Peyer's patch (tissue), 4 donors: ENCODE measurements at places on chromosomes 16 and 17.

DNA sequence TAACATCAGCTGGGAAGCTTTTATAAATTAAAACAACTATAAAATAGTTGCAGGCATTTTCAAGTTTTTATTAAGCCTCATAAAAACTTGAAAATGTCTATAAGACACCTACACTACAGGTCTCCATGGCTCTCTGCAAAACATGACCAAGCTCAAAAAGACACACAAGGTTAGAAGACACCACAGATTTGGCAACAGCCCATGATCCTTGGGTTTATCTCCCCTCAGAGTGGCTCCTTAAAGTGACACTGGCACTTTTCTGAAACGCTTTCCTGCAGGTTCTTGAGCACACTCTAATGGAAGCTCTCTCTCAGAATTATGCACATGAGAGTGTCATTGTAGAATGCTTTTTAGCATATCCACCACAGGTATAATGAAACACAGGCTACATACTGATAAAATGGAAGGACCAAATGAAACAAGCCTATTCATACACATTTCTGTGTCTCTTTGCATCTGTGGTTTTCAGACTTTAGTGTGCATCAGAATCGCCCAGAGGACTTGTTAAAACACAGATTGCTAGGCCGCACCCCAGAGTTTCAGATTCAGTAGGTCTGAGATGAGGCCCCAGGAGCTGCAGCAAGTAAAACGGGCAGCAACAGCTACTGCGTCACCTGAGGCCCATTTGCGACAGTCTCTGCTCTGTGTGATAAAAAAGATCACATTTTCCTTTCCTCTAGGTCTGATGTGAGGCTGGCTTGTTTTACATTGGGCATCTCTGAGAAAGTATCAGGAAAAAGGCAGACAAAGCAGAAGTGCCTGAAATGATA lies 75.0 kb upstream of the WSB1 start:
- no peak for DNase-seq

- no peak for DNase-seq
Measured at GRCh38 chr17:17015230-17015629, 27.0 kb upstream of the MPRIP start.

GRCh38 chr17:40864661-40865390 lies 2.2 kb downstream of the KRT12 start:
- DNase-seq = no peak

DNA sequence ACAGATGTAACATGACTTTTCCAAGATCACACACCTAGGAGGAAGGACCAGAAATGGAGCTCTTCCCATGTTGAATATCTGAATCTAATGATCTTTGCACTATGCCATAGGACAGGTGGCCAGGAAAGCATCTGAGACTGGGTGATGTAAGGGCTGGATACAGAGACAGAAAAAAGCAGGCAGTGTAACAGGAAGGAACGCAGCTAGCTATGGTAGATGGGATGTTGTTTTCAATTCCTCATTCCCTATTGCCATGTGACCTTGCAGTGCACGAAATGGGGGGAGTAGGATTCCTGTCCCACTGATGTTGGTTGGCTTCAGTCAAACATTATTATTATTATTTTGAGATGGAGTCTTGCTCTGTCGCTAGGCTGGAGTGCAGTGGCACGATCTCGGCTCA lies 3.7 kb upstream of the NPIPB15 start:
- DNase-seq = no peak

GRCh38 chr17:20179041-20179440 lies 169.9 kb downstream of the SPECC1 start:
- no peak for DNase-seq

DNA sequence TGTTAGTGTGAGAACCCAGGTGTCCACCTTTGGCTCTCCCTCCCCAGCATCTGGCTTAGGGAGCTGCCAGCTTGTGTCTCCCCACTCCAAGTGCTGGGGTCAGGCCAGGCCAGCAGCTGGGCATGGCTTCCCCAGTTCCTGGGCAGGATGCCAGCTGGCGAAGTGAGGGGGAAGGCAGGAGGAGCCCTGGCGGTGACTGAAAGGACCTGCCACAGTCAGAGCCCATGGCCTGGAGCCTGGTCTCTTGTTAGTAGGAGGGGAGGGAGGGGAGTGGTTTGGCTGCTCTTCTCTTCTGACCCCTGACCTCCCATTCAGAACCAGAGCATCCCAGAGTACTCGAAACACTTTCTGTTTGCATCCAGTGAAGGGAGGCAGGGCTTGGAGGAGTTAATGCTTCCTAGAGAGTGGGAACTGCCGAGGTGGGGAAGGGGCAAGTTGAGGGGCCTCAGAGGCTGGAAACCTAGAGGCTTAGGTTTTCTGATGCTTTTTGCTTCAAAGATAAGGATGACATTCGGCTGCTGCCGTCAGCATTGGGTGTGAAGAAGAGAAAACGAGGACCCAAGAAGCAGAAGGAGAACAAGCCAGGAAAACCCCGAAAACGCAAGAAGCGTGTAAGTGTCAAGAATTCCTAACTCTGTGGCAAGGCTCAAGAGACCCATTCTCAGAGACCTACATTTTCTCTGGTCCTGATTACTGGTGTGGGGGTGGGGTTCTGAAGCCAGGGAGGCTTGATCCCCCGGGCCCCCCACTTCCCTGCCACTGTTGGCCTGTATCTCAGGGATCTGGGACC lies 772 bp downstream of the CHD3 start:
- DNase-seq = peak; percentile 92

GRCh38 chr16:13118091-13118490 lies 216.7 kb downstream of the SHISA9 start:
- DNase-seq = no peak

DNA sequence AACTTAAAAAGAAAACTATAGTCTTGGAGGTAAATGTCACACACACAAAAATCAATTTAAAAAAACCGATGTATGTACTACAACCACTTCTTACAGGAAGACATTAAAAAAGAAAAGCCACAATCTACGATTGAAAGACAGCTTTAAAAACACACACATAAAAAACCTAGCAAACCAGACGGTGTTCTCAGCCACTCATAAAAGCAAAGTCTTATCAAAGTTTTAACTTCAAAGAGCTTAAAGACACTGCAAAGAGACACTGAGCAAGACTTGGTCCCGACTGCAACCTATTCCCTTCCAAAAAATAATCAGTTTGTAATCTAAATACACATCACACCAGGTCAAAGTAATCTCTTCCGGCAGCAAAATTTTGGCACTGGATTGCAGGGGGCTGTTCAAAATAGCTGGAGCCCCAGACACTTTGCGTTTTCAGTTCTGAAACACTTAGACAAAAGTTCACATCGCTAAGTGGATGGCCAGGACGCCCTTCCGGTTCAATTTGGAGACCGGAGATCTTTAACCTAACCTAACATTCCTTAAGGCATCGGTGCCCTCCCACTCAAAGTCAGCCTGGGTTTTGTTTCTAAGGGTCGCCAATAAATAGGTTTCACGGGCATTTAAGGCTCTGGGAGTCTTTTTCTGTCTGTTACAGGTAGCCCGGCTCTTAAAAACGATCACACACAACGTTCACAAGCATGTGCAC lies 2.6 kb downstream of the ZCCHC14 start:
- no peak for DNase-seq

GRCh38 chr17:9343516-9343915 lies 232.1 kb downstream of the STX8 start:
- DNase-seq = no peak

- no peak for DNase-seq
Measured at GRCh38 chr17:73697872-73698271, 53.6 kb upstream of the SDK2 start.

DNA sequence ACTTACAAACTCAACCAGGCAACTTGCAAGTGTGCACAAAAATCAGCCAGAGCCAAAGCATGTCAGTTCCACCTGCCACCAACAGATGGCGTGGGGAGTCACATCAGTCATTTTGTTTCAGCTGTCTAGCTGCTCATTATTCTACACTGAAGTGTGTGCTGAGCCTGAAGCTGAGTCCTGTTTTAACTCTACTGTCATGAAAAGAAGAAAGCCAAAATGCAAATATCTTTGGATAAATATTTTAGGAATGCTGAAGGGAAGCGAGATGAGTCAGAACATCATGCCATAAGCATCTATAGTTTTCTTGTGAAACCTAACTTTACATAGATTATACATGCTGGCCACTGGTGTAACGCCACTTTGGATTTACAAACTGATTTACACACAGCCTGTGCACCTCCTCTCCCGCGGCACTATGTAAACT lies 172.6 kb downstream of the CDK5R1 start:
- peak; percentile 53 for DNase-seq

- DNase-seq = no peak
Measured at GRCh38 chr16:58638148-58639036, 8.8 kb upstream of the CNOT1 start.

DNA sequence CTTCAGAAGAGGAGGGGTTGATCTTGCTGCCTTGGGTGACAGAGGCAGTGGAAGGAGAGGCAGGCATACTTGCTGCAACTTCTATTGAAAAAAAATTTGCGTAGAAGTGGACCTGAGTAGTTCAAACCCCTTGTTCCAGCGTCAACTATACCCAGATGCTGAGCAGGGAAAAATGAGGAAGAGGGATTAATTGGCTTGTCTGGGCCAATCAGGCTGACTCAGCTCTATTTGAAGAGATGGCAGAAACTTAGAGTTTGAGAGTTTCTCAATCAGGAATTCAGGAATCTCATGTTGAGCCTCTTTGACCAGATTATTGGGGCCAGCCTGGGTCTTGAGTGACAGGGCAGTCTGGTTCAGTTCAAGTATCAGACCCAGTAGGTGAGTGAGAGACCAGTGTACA lies 17.6 kb downstream of the CASC3 start:
- no peak for DNase-seq
